ENCODE measurements at places on chromosomes 6 and 20.
A peak's percentile ranks its signal among the peaks of the same experiment; 100 is the strongest.

DNA sequence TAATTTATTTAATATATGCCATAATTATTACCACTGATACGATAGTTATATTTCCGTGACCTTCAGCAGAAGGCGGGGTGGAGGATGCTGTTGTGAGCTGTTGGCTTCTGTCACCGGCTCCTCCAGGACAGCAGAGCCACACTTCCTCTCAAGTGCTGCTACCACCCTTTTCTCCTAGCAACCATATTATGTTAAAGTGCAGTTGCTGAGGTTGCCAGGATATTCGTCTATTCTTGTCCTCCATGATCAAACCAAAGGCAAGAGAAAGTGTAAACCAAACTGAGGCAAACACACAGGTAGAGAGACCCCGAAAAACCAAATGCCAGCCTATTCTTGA is 27.8 kb downstream of the RGS17 start:
- DNase-seq = no peak

DNA sequence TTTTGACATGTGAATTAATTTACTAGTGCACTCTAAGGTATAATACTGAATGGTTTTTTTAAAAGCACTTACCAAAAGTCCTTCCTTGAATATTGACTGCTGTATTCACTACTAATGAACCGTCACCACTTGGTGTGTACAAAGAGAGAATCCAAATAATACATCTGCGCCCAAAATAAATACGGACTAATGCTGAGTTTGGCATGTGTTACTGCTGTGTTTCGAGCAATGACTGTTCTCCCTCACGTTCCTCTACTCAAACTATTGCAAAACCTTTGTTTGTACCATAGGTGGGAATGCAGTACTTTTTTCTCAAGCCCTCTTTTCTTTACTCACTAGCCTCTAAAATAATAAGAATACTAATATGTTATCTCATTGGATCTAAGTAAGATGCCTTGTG is 305.5 kb downstream of the QKI start:
- DNase-seq = peak; percentile 82

DNA sequence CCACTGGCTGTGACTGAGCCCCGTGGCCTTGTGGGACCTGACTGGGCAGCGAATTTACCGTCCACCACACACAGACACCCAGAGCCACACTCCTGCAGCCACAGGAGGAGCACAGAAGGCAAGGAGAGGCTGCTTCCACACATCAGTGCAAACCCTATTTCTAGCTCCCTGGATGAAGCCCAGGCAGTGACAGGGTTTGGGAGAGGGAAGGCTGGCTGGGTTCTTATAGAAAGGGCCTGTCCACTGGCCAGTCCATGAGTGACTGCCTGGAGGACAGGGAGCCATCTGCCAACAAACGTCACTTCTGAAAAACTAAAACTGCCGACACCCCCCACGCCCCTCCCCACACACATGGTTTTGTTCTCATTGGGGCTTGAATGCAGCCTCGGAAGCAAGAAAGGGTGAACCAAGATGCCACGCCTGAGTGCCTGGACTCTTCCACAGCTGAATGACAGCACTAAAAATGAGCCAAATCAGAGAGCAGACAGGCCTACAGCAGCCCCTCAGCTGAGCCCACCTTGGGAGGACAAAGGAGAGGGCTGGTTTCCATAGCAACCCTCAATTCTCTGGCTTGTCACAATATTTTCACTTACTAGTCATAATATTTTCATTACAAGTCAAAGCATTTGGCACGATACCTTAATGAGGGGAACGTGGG is 38.4 kb downstream of the RRBP1 start:
- no peak for DNase-seq

DNA sequence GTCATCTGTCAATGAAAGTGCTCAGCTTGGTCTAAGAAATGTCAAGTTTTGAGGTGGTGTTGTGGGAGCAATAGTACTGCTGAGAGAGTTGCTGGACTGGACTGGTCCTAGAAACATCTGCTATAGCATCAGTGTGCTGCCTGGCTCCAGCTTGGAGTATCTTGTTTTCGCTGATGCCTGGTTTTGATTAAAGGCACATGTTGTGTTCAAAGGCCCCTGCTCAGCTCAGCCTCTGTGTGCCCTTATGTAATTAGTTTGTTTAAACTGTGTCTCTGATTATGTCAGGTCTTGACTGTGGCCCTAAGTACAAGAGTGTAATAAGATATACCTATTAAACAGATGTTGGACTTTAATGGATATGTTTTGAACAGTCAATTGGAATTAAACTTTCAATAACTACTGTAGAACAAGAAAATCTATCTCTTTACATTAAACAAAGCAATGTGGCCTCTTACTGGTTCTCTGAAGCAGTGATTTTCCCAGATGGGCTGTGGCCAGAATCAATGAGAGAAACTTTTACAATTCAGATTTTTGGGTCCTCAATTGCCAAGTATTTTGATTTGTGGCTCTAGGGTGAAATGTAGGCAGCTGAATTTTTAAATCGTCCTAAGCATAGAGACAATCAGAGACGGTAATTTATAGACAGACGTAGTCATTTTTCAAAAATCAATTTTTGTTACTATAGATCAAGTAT is 668.2 kb downstream of the DHX35 start:
- DNase-seq = no peak

Data from NCI-H1105 treated with DMSO at 0.1 percent for 48 hours (cell line).